Activated naive CD4-positive, alpha-beta T cell treated with anti-CD3 and anti-CD28 coated beads for 36 hours (primary cell): ENCODE measurements at places on chromosomes 12 and 14. TPM values are rescaled to one million over a fixed set of nuclear protein-coding genes. Genes with fewer than 3 reads are reported as not detected.

The ERBB3 gene
- total RNA-seq, result 1.0 TPM

The OR10A7 gene
- not detected for total RNA-seq

The ASCL1 gene
- not detected for total RNA-seq

The TTC9 gene
- 7.5 TPM for total RNA-seq

The ATF1 gene
- 48.5 TPM for total RNA-seq

The DACT1 gene
- total RNA-seq, result 5.2 TPM

The GPR84 gene
- total RNA-seq, result 1.2 TPM

The CCDC177 gene
- total RNA-seq, result not detected

The IGF1 gene
- total RNA-seq, result not detected

The C12orf42 gene
- not detected for total RNA-seq

The ACSM4 gene
- total RNA-seq, result not detected

The IFNG-AS1 gene
- 1.2 TPM for total RNA-seq

The RFLNA gene
- total RNA-seq, result not detected

The RNASE1 gene
- not detected for total RNA-seq

The NFE2 gene
- not detected for total RNA-seq

The IL31 gene
- not detected for total RNA-seq

The TAS2R42 gene
- total RNA-seq, result not detected

The OXA1L gene
- 152 TPM for total RNA-seq

The BCL11B gene
- total RNA-seq, result 71.7 TPM

The ASB2 gene
- 2.5 TPM for total RNA-seq

The HIGD1C gene
- total RNA-seq, result not detected

The OR4N5 gene
- total RNA-seq, result not detected

The LAG3 gene
- total RNA-seq, result 25.1 TPM

The KLRC4 gene
- total RNA-seq, result not detected
